ENCODE measurements at places on chromosomes 12 and 14. TPM values are rescaled to one million over a fixed set of nuclear protein-coding genes. Genes with fewer than 3 reads are reported as not detected.

Gene PTGER2
- 5.5 TPM for total RNA-seq

Gene CACNA1C
- 22.9 TPM for total RNA-seq

Gene SLC8A3
- 1.2 TPM for total RNA-seq

Gene COCH
- total RNA-seq: 0.16 TPM

Gene SYT1
- total RNA-seq: 4.5 TPM

Gene PLEKHD1
- 0.08 TPM for total RNA-seq

All from gastroesophageal sphincter (tissue), 4 donors.